ENCODE measurements at places on chromosomes 2 and 18. TPM values are rescaled to one million over a fixed set of nuclear protein-coding genes. Genes with fewer than 3 reads are reported as not detected.

DSG1 gene
- 0.03 TPM for polyA plus RNA-seq

DNA sequence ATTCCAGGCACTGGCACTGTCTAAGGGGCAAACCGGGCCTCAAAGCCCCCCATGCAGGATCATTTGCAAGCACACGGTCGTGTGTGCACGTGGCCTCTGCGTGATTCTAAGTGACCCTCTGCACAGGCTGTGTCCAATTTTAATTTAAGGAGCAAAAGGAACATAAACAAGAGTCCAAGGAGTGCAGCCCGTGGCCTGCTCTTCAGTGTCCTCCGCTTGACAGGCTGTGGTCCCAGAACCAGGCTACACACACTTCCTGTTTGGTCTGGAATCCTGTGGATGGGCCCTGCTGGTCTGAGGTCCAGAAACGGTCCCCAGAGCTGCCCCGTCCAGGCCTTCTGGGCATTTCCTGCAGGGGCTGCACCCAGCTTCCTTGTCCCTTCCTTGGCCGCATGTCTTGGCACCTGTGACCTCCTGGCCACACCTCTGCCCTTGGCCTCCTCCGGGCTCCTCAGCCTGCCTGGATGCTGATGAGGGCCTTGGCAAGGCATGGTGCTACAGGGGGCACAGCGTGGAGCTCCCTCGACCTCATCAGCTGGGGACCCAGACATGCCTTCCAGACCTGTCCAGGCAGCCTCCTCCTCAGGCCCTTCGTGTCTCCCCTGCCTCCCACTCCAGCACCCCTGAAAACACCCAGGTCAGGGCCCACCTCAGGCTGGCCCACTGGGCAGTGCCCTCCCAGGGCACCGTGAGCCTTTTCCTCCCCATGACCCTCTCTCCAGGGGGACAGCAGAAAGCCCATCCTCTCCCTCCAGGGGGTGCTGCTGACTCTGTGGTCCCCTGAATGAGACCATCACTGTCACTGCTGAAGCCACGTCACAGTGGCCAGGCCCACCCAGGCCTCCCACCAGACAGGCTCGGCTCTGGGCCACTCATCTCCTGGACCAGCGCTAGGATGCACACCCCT lies 136.4 kb upstream of the GPC1 start:
- DNase-seq = peak; percentile 35

- no peak for DNase-seq
These were observed 344.0 kb downstream of the ARHGAP15 start for GRCh38 chr2:143473216-143473615.

DNA sequence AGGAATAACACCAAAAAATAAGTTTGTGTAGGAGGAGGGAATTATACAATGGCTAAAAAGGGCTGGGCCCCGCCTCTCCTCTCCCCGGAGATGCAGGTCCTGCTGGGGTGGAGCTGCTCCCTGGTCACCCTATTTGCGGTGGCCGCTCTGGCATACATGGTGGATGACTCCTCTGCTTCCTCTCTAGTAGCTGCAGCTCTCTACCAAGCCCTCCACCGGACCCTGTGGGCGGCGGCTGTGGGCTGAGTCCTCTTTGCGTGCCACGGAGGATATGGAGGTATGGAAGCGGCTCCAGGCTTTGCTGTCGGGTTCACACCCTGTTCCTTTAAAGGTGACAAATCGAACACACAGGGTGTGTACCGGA lies 77.1 kb upstream of the SEC11C start:
- peak; percentile 36 for DNase-seq

GRCh38 chr2:102140377-102140776 lies 2.2 kb upstream of the IL1R1 start:
- no peak for DNase-seq

DNA sequence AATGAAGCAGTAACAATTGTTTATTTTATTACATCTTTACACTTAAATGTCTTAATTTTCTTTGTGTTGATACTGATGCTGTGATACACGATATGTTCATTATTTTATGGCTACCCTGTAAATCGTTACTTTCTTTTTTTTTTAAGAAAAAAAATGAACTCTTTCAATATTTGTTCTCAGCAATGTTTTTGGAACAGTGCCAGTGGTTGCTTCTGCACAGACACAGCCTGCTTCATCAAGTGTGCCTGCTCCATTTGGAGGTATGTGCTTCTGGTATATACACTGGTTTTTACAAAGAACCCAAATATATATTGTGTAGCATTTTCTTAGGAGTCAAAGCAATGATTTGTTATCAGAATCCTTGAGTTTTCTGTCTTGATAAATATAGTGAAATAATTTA lies 62.2 kb upstream of the SCYGR2 start:
- DNase-seq = no peak

GCKR gene
- polyA plus RNA-seq = 9.4 TPM

LYPD6 gene
- polyA plus RNA-seq = 0.29 TPM

DNA sequence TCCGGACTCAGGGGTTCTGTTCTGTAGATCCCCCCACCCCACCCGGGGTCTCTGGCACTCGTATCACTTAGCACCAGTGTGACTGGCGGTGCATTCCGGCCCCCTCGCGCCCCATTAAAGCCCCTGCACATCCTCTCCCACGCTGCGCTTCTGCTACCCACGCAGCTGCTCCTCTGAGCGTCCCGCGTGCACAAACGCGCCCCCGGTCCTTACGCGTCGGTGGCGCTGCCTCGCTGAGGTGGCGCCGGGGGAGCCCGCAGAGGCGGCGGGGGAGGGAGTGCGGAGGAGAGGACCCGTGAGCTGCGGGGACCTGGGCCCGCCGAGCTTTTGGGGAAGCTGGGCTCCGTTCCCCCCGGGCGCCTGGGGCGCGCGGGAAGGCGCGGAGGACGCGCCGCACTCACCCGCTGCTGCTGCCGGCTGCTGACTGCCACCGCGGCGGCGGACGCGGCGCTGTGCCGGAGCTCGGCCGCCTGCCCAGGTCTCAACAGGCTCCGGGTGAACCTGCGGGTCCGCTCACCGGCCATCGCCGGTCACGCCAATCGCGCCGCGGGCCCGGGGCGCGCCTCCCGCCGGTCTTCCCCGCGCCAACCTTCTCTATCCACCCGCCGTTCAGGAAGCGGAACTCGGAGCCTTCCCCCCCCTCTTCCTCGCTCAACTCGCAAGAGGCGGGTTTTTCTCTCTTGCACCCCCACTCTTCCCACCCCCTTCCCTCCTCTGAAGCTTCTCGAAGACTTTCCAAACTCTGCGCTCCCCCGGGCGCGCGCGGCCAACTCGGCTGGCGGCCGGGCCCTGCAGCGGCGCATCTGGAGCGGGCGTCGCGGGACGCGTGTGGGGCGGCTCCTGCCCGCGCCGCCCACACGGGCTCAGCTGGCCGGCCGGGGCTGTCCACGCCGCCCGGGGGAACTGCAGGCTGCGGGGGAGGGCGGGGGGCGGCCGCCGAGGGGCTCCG lies at the start of gene DOCK10:
Gene DOCK10 (minus strand): TSS at position 618 of the 949 bp plus-strand sequence. CDS start 94 bp downstream, at position 524.
- DNase-seq = peak; percentile 38

DNA sequence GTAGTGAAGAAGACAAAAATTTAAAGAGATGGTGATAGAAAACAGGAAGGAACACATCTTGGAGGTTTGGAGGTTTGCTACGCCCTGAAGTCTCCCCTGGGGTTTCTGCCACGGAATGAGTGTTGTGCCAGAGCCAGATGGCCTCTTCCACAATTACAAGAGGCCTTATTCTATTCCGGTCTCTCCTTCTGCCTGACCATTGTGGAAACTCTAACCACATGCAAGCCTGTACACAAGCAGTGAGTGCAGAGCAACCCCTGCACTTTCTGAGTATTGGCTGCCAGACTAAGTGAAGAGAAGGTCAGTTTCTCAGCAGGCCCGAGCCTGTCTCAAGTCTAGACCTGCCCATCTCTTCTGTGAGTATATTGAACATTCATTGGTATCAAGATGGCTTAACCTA lies 22.7 kb upstream of the MYO1B start:
- no peak for DNase-seq

- DNase-seq = no peak
These were observed 142.3 kb upstream of the ITGA6 start for GRCh38 chr2:172285010-172285621.

POTEC gene
- polyA plus RNA-seq = not detected
